D341Med (cell line): ENCODE measurements at places on chromosomes 1 and 21.

GRCh38 chr1:178168536-178168935 lies 74.6 kb downstream of the RASAL2 start:
- no peak for DNase-seq

DNA sequence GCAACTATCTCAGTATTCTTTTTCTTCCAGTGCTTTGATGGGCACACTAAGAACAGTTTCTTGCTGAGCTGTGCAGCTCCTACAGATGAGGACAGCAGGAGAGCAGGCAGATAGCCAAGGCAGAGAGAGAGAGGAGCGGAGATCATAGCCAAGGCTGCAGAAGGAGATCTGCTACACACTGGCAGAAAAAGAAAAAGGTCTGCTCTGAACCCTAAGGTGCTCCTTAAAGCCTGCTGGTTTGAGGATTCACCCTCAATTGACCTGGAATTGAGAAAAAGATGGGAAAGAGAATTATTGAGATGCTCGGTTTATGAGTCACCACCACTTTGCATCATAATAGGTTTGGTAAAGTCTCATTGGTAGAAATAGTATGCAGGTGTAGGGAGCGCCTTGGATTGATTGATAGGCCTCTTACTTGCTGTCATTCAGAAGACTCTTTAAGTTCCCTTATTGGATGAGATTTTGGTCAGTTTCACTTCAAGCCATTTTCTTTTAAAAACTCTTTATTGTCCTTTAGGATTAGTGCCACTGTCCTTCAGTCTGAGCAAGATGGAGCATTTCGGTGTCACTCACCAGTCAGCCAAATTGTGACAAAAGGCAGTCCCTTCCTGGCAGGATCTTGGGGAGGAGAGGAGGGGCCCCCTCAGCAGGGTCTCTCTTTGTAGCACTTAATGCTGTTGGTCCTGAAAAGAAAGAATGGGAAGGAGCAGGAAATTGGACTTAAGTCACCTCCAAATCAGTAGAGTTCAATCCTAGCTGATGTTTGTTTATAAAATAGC lies 685.0 kb downstream of the ADGRL2 start:
- no peak for DNase-seq

DNA sequence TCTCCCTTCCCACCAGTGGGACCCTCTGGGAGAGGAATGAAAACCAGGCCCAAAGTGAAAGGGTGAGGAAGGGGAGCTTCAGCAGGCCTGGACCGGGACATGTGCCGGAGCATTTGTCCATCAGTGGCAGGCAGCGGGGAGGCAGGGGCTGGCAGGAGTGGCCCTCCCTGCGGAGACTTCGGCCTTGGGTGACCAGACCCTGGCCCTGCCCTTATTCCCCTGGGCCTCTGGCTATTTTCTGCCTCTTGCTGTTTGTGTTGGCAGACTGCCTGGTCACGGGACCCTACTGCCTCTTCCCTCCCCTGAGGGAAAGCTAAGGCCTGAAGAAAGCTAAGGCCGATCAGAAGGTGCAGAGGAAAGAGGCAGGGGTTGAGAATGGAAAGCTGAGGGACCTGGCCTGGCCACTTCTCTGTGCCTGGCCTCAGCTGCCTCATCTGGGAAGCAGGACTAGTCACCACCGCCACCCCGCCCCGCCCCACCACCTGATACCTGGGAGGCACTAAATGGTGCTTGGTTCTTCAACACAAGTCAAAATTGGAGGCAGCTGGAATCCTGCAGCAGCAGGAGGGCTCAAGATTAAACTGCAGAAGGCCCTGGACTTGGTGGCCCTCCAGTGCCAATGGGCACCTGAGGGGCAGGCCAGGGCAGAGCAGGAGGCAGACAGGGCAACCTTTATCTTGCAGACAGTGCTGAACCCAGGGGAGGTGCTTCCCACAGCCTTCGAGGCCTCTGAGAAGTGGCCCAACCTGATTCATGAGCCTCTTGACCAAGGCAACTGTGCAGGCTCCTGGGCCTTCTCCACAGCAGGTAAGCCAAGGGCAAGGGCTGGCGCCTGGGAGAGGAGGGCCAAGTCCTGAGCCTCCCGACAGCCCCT lies 7.9 kb downstream of the TINAGL1 start:
- peak; percentile 13 for DNase-seq

- DNase-seq = no peak
These were observed 55.3 kb downstream of the GNB1 start for GRCh38 chr1:1835546-1835945.

DNA sequence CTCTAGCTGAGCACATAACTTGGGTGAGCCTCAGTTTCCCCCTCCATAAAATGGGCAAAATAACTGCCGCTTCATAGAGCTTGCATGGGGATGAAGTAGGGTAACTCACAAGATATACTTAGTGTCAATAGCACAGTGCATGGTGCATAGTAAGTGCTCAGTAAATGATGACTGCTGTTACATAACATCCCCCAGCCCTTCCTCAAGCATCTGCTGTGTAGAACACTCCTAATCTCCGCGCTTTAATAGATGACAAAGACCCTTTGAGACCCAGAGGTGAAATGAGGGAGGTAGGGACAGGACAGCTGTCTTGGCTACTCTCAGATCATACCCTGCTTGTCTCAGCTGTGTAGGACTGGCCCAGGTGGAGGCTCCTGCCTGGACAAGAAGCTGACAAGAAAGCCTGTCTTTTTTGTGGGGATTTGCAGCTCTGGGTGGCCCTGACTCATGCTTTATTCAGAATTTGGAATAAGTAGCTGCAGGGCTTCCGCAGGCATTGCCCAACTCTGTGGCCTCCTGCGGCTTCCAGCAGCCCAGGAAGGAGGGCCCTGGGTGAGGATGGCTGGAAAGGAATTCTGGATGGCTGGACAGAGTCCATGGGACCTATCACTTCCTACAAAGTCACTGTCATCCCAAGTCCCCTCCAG lies 20.7 kb upstream of the PADI4 start:
- DNase-seq = no peak

GRCh38 chr1:174965362-174966007 lies 34.3 kb upstream of the CACYBP start:
- DNase-seq = no peak
